ENCODE measurements at places on chromosomes 4 and X.

GRCh38 chr4:152972821-152973628 lies 36.9 kb downstream of the FHDC1 start:
- no peak for DNase-seq

GRCh38 chr4:13920111-13920875 lies 292.8 kb upstream of the BOD1L1 start:
- DNase-seq, result no peak

DNA sequence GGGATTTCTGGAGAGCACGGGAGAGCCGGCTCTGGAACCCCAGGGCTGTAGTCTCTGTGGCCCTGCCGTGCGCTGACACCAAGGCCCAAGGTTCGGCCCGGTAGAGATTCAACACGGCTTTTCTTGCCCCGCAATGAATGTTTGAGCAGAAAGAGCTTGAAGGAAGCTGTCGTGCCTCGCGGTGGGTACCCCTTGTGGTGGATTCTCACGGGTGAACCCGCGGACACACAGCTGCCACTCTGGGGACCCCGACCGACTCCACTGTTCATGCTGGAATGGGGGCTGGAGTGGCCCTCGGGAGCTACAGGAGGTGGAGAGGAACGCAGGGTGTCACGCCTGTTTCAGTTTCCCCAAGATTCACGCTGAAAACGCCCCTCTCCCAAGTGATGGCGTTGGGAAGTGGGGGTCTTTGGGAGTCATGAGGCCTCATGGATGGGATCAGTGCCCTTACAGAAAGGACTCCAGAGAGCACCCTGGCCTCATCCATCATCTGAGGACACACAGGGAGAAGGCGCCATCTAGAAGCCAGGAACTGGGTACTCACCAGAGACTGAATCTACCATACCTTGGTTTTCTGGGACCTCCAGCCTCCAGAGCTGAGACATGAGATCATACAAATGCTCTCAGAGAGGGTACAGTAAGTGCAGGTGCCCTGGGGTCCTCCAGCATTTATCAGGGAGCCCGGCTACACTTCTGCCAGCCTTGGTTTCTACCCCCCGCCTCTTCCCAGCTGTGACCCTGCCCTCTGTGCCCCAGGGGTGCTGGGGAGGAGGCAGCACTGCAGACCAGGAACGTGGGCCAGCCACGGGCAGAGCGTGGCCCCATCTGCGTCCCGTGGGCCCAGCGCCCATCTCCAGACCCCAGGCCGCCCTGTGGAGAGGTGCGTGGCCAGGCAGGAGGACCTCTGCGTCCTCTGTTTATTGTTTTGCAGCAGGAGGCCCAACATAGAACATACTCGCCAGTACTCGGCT lies 6.4 kb downstream of the SLC25A6 start:
- peak; percentile 28 for DNase-seq

- DNase-seq, result no peak
These were observed 105.3 kb upstream of the IGSF1 start for GRCh38 chrX:131394384-131394783.

DNA sequence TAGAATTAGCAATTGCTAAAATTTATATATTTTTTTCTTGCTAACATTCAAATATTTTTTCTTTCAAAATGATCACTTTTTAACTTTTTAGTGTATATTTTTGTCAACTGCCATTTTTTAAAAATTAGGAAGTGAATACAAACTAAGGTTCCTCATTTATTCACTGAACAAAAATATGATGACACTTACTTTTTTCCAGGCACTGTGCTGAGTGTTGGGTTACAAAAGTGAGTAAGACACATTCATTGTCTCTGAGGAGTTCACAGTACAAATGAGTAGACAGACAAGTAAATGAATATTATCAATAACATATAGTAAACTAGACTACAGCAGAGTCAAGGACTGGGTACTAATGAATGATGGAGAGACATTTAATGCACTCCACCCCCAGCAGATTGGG lies 543.5 kb downstream of the PDHA2 start:
- DNase-seq, result no peak

- no peak for DNase-seq
These were observed 106.0 kb downstream of the LRBA start for GRCh38 chr4:150909116-150909515.

GRCh38 chr4:179415037-179415846 lies 1973.0 kb upstream of the AGA start:
- DNase-seq, result no peak

- peak; percentile 99 for DNase-seq
These were observed at the start of gene PCDH10 for GRCh38 chr4:133148690-133149363. TSS of gene PCDH10 (plus strand) at chr4:133149294. CDS start at chr4:133150141, 847 bp downstream.

- DNase-seq, result no peak
These were observed 15.9 kb downstream of the PLRG1 start for GRCh38 chr4:154534296-154534695.

GRCh38 chr4:141457653-141458052 lies 178.7 kb upstream of the IL15 start:
- DNase-seq, result no peak

DNA sequence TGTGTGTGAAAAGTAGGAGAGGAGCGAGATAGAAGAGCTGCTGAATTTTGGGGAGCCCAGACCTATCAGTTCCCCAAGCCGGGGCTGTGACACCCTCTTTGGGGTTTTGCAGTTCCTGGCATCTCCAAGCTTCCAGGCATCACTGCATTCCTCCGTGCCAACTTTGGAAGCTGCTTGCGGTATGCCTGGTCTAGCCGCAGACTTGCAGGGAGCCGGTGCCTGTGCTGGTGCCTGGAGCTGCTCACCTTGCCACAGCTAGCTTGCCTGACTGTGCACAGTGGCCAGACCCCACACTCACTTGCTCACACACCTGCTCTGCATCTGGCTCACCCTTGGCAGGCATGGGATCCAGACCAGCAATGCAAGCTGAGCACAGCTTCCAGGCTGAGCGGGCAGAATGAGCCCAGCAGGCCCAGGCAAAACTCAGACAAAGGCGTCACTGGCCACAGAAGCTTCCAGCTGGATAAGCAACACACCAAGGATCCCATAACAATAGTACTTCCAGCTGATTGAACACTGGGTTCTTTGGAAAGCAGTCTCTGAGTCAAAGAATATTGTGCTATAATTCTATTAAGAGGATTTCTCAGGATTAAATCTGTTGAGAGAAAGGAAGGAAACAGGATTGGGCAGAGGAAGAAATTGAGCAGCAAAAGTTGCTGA lies 390.9 kb downstream of the TEX13C start:
- DNase-seq, result no peak

- no peak for DNase-seq
These were observed 35.6 kb upstream of the CDKN2AIP start for GRCh38 chr4:183408796-183409195.

GRCh38 chr4:164706675-164707074 lies 47.3 kb upstream of the SMIM31 start:
- no peak for DNase-seq

GRCh38 chr4:138706201-138706600 lies 309.4 kb upstream of the NOCT start:
- no peak for DNase-seq

GRCh38 chr4:183072176-183072575 lies 26.9 kb upstream of the WWC2 start:
- DNase-seq, result no peak

DNA sequence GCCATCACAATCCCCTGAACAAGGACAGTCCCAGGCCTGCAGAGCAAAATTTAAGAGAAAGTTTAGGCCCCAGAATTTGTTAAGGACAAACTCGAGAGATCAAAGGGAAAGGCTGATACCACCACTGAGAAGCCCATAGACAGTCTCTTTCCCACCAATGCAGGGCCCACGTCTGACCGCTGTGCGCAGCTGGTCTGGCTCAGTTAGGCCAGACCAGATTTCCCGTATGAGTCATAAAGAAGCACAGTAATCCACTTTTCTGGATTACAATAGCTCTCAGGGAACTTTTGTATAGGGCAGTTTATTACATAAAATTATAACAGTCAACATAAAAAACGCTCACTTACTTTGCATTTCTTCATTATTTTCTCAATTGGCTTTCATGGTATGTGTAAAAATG lies 259.5 kb downstream of the RCHY1 start:
- DNase-seq, result no peak

- no peak for DNase-seq
These were observed 62.3 kb downstream of the HELT start for GRCh38 chr4:185080545-185080944.

- DNase-seq, result no peak
These were observed 60.6 kb downstream of the RPS6KA3 start for GRCh38 chrX:20205927-20206708.

GRCh38 chr4:54497947-54498346 lies 159.8 kb upstream of the KIT start:
- no peak for DNase-seq

- DNase-seq, result no peak
These were observed 25.9 kb downstream of the CFAP299 start for GRCh38 chr4:80361329-80361900.

GRCh38 chr4:168522829-168523489 lies 26.1 kb downstream of the PALLD start:
- no peak for DNase-seq

GRCh38 chrX:155611302-155611701 lies 1.4 kb downstream of the TMLHE start:
- no peak for DNase-seq

GRCh38 chrX:150185766-150186165 lies 177.4 kb upstream of the MAMLD1 start:
- DNase-seq, result no peak

DNA sequence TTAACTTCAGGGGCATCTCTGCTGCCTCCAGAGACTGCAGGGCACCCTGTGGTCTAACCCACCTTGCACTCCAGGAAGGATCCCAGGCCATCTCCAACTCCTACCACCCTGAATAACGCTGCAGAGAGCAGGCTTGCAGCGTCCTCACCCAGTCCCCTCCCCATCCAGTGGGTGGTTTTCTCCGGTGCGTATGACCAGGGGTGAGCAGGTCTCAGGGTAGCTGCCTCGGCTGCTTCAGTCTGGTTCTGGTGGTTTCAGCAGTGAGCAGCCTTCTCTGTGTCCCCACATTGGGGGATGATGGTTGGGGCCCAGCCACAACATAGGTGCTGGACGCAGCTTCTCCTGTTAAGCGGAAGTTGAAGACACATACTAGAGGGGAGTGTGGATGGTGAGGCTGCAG lies 38.6 kb upstream of the SORCS2 start:
- DNase-seq, result no peak

DNA sequence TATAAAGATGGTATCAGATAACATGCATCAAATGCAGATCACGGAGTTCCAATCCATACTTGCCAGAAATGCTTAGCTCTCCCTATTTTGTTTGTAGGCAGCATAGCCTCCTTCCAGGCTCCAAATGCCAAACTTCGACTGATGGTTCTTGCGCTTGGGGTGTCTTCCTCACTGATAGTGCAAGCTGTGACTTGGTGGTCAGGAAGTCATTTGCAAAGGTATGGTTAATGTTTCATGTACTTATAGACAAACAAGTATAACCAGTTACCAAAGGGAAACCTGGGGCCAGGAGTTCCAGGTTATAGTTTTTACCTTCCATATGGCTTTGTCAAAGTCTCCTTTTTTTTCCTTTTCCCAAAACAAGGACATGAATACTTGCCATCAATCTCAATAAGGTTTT lies 5.3 kb downstream of the CWH43 start:
- no peak for DNase-seq

GRCh38 chrX:24334461-24334860 lies 20.6 kb upstream of the SUPT20HL2 start:
- no peak for DNase-seq

DNA sequence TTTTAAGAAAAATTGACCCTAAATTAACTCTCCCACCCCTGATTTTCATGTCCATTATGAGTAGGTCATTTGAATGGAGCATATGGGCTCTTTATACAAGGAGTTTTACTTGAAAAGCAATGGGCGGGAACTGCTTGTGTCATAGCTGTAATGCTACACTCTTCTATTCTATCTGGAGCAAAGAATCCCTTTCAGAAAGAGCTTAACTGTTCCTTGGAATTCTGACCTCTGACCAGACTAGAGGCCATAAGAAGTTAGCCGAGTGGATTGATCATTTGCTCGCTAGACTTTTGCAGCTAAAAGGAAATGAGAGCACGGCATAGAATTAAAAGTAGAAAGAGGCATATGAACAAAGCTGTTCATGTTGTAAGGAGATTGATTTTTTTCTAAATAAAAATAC lies 79.1 kb downstream of the DOCK11 start:
- DNase-seq, result no peak

DNA sequence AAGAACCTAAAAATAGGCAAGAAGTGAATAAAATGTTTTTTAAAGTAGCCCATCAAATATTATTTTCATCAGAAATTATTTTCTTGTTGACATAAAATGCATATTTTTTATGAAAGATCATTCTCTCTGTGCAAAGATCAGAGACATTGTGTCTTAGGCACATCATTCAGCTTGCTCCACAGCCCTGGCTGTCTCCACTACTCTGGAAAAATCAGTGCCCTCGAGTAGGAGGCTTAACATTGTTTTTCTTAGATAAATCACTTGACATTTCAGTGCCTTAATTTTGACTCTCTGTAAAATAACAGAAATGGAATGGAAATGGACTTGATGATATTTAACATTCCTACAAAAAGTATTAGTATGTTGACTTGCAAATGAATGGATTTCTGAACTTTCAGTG lies 77.9 kb downstream of the FAT4 start:
- DNase-seq, result no peak

- no peak for DNase-seq
These were observed 45.4 kb downstream of the MBNL3 start for GRCh38 chrX:132443196-132444135.

- no peak for DNase-seq
These were observed 18.0 kb downstream of the RUFY3 start for GRCh38 chr4:70739496-70740337.

GRCh38 chrX:137212078-137212632 lies 178.4 kb upstream of the GPR101 start:
- DNase-seq, result no peak

DNA sequence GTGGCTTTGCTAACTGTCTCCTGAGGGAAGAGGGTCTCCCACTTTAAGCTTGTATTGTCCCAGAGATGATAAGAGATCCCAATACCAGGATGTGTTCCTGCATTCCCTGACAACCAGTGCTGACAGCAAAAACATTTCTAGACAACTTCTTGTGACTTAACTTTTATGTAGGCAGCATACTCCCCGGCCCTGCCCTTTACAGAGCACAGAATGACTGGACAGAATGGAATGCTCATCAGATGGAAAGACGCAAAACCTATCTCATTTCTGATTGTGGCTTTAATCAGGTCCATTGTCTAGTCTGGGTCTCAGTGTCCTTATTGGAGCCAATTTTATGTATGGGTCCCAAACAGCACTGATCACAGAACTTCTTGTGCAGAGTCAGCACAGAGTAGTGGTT lies 18.2 kb upstream of the PLAC1 start:
- DNase-seq, result no peak

DNA sequence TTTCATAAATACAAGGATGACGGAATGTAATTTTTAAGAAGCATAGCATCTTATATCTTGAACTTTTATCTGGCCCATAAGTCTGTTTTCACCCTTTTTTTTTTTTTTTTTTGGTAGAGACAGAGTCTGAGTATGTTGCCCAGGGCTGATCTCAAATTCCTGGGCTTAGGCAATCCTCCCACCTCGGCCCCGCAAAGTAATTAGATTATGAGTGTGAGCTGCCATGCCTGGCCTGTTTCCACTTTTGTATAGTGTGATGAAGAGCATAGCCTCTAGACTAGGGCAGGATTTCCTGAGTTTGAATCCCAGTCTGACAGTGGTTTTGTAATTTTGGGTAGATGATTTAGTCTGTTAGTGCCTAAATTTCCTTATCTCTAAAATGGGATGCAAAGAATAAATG lies 11.0 kb downstream of the STIM2 start:
- no peak for DNase-seq
